ENCODE measurements at places on chromosomes 7 and 10.

DNA sequence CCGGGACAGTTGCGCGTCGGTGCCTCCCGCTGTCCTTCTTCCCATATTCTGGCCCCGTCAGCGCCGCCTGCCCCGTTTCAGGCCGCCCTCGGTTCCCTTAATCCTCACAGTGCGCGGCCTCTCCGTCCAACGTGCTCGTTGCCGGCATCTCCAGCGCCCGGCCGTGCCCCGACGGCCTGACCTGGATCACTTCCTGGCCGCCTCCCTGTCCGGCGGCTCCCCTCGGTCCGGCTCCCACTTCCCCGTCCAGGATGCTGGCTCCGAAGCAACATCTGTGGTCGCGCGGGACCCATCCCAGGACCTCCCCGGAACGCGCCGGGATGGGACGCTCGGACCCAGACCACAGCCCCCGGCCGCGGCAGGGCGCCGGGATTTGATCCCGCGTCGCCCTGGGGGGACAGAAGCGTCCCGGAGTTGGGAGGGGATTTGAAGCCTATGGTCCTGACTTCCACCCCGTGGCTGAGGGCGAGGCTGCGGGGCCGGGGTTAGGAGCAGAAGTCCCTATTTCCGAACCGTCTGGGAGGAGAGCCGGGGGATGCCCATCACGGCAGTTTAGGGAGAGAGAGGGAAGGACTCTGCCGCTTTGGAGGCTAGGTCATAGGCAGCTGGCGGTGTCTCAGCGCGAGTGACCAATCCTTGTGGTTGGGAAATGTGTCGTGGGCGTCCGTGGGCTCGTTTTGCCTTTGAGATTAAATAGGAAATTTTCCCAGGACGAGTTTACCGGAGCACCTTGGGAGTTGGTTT lies 53.8 kb downstream of the KCTD7 start:
- no peak for DNase-seq

DNA sequence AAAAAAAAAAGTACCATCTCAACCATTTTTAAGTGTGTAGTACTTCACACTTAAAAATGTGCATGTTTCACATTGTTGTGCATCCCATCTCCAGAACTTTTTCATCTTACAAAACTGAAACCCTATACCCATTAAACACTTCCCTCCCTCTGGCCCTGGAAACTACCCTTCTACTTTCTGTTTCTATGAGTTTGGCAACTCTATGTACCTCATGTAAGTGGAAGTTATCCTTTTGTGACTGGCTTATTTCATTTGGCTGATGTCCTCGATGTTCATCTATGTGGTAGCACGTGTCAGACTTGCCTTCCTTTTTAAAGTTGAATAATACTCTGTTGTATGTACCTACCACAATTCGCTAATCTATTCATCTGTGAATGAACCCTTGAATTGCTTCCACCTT lies 12.2 kb downstream of the KCNMA1 start:
- no peak for DNase-seq

DNA sequence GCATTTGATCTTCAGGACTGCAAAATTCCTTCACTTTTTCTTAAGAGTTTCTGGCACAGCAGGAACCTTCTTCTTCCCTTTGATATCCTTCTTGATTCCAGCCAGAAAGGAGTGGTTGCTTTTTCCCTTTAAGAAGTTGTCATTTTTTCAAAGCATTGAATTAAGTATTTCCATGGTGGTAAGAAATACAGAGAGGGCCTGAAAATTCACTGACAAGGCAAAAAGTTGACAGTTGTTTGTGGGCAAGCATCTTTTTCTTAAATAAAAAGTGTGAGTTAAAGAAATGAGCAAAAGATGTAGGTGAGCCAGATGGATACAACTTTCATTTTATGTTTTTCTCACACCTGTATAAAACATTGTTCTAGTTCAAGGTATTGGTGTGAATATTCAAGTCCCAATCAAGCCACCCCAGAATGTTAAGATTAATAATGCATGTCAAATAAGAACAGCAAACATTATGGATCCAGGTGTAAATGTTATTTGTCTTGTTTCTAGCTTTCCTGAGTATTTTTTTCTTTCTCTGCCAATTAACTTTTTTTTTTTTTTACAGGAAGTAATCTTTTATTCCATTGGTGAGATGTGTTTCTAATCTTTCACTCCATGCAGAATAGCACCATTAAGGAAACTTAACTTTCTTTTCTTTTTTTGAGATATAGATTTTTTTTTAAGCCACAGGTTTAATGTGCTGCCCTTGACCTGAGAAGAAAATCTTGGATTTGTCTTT lies 334.3 kb upstream of the SEMA3A start:
- DNase-seq: no peak

- DNase-seq: no peak
These were observed 84.1 kb downstream of the PTPRE start for GRCh38 chr10:127990846-127991542.

DNA sequence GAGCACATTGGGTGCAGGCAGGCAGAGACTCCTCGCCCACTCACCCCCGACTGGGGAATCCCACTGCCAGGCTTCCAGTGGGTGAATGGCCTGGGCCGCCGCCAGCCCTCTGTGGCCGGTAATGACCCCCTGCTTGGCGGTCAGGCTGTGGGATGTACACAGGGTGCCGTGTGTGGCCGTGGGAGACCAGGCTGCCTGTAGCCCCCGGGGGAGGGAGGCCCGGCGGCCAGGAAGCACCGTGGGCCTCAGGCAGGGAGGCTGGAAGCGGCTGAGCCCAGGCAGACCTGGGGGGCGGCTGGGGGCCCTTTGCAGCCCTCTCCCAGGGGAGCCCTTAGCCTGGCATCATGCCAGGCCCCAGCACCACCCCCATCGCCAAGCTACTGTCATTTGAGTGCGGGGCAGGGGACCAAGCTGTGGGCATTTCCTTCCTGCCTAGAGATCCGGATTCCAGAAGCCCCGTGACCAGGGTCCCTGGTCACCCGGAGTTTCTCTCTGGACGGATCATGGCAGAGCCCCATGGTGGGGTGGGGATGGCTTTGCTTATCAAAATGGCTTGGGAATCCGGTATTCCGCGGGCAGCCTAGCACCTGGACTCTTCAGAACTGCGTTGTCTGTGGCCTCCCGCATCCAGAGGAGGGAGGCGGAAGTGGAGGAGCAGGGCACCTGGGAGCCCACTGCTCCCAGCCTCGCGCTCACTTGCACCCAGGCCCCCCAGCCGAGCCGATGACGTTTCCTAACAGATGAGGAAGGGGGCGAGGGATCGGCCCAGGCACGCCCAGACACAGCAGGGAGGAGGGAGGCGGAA lies 1.1 kb downstream of the TTYH3 start:
- DNase-seq: peak; percentile 77

DNA sequence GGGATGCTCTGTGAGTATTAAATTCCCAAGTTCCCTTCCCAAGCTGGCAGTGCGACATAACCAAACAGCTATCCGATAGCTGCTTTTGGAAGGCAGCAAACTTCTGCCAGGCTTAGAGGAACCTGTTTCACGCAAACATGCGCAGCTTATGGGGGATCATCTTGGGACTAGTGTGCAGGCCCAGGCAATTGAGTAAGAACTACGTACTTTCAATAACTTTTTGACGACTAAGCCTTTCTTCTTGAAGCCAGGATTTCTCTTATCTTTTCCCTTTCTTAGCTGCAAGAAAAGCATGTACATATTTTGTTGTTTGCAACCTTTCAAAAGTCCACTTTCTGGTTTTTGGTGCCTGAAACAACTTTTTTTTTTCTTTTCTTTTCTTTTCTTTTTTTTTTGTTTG lies 28.7 kb upstream of the SEPHS1 start:
- no peak for DNase-seq

DNA sequence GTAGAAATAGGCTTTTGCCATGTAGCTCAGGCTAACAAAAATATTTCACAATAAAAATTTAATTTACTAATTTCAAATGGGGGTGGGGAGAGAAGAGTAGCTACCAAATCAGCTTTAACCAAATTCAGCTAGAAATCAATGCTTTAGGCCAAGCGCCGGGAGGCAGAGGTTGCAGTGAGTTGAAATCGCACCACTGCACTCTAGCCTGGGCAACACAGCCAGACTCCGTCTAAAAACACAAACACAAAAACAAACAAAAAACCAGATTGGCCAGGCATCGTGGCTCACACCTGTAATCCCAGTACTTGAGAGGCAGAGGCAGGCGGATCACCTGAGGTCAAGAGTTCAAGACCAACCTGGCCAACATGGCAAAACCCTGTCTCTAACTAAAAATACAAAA lies 9.4 kb downstream of the UBE2H start:
- DNase-seq: no peak

DNA sequence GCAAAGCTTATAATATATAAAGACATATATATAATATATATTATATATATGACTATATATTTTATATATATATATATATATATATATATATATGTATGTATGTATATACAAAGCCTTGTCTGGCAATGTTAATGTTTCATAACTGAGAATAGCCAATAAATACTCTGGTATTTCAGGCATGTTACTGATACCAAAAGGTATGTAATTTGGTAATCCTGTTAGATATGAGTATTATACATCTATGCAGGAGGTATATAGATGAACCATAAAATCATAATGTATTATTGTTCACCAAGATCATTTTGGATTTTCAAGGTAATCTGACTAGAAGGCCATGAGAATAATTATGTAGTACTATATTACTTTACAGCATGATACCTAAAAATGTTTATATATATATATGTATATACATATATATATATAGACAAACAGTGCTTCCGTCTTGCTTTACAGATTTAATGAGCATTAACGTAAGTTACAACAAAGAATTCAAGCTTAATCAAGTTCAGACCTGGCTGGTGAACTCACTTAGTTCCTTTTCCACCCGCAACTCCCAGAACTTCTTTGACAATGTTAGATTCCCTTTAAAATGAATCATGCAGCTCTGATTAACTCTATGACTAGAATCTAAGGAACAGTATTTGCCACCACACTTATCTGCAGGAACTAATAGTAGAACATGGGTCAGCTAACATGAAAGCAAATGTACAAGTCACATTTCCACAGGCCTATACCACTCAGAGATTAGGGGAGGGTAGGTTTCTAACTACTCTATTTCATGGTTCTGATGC lies 82.7 kb downstream of the SLC25A13 start:
- no peak for DNase-seq

- no peak for DNase-seq
These were observed 76.1 kb downstream of the ADD3 start for GRCh38 chr10:110083884-110084283.

DNA sequence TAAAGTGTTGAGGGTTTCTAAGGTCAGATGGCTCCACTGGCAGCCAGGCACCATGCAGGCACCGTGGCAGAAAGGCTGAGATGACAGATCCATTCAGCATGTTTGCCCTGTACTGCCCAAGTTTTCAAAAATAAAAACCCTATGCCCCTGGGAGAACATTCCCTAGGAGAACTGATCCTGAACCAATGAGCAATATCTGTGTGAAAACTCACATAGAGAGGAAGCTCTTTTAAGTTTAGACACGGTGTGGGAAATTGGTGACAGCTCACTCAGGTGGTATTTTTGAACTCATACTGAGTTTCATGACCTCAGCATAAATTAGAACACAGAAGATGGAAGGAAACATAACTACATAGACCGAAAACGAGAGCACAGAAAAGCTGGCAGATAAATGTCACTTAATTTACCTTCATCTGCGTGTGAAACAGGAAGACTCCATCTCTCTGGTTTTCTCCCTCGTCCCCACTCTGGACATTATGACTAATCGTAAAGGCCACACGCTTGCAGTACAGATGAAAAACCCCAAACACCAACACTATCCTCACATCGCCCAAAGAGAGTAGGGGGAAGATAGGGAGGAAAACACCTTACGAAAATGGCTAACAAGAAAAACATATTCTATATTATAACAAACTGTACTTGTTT lies 127.8 kb downstream of the ICA1 start:
- DNase-seq: no peak

GRCh38 chr10:10844251-10844650 lies 173.4 kb upstream of the CELF2 start:
- DNase-seq: no peak

- no peak for DNase-seq
These were observed 77.2 kb downstream of the KIAA1549 start for GRCh38 chr7:138903859-138904435.

DNA sequence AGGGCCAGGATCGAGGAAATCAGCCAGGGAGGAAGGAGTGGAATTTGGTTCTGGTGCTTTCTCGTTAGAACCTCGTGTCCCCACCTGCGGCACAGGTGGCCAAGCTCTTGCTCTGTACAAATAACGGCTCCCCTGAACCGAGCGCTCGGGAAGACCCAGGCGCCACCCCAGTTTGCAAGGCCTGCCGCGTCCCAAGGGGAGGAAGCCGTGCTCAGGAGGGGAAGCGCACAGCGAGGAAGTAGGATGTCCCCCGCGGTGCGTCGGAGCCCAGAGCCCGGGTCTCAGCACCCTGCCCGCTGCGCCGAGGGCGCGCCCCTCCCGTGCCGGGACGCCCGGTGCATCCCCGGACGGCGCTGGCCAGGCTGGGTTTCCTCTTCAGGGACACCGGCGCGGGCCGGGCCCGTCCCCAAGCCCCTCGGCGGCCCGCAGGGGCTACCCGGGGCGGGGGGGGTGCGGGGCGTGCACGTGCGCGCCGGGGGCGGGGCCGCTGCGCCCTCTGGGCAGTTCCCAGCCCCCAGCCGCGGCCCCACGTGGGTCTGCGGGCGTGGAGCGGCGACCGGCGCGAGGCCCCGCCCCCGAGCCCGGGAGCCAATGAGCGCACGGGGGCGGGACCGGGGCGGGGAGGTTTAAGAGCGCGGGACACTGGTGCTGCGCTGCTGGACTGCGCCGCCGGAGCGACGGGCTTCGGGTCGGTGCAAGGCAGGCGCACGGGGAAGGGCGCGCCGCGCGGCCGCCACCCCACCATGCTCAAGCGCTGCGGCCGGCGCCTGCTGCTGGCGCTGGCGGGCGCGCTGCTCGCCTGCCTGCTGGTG lies at the start of gene LFNG:
Gene LFNG, plus strand, starts transcription at position 656 of the 812 bp plus-strand sequence. Its CDS starts 88 bp downstream, at position 744.
- peak; percentile 64 for DNase-seq

DNA sequence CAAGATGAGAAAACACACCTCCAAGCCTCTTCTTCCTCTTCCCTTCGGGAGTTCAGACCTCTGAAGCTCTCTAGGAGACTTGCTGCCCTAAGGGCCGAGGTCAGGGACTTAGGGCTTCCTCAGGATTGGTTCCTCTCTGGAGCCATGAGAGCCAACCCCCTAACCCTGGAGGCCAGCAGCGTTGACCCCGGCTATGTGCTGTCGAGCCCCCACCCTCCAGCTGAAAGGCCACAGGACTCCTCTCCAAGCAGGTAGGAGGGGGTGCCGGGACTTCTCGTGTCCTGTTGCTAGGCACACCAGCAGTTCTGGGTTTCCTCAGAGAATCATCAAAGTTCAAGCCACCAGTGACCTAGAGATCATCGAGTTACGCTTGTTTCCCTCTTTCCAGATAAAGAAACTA lies 87.4 kb downstream of the ARHGAP22 start:
- DNase-seq: no peak

- no peak for DNase-seq
These were observed 301.9 kb downstream of the AHR start for GRCh38 chr7:17600340-17600752.

GRCh38 chr7:22565315-22565811 lies 65.4 kb upstream of the STEAP1B start:
- DNase-seq: no peak

GRCh38 chr10:112763916-112764520 lies 186.0 kb upstream of the TCF7L2 start:
- DNase-seq: no peak

GRCh38 chr10:1084011-1084950 lies 28.1 kb downstream of the WDR37 start:
- no peak for DNase-seq

All from NCI-H2107 (cell line).